Testis (tissue), 5 donors: ENCODE measurements at places on chromosomes 12 and 14. TPM values are rescaled to one million over a fixed set of nuclear protein-coding genes. Genes with fewer than 3 reads are reported as not detected.

IL22 gene
- not detected for total RNA-seq

TMPRSS12 gene
- 8.9 TPM for total RNA-seq

KDM5A gene
- total RNA-seq: 127 TPM

KRT85 gene
- 0.71 TPM for total RNA-seq

CMA1 gene
- total RNA-seq: not detected

SOAT2 gene
- total RNA-seq: not detected

HOXC4 gene
- 3.1 TPM for total RNA-seq
